ENCODE measurements at places on chromosomes 11 and 22. TPM values are rescaled to one million over a fixed set of nuclear protein-coding genes. Genes with fewer than 3 reads are reported as not detected.

DNA sequence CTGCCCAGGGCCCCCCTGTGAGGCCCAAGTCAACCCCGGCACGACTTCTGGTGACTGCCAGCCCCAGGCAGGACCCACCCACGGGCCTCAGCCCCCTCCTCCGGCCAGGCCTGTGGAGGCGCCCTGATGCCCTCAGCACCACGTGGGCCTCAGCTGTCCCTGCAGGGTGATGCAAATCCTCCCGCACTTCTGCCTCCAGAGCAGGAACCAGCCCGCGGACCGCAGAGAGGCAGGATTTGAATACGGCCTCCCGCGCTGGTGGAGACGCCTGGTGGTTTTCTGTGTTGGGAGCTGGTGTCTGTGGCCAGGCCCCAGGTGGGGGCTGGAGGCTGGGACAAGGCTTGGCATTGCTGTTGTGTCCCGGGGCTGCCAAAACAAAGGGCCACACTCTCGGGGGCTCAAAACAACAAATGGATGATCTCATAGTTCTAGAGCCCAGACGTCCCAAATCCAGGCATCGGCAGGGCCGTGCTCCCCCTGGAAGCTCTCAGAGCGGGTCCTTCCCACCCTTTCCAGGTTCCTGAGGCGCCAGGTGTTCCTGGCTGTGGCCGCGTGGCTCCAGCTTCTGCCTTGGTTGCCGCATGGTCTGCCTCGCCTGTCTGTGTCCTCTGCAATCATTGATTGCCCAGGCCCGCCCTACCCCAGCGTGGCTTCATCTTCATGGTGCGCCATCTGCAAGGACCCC is 19.4 kb downstream of the TRPM5 start:
- no peak overlapping the region for H3K27ac ChIP-seq
- H3K4me1 ChIP-seq: no peaks in the 10 kb centered on the region
- no peak for DNase-seq

DNA sequence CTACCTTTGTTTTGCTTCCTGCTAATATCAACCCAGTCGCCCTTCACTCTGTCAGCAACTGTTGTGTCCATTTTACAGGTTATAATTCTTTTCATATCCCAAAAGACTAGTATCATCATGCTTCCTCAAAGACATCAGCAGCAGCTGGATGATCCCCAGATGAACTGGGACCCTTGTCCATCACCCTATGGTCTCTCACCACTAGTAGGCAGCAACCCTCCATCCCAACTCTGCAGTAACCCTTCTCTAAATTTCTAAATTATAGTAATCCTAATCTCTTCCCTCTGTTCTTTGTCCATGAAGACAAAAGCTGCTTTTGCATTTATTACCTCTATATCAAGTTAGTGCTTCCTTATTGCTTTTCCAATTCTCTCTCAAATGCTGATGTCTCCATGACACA is 1025.8 kb downstream of the FAM181B start:
- DNase-seq: no peak
- H3K36me3 ChIP-seq: no peaks in the 10 kb centered on the region
- no peaks in the 10 kb centered on the region for H3K4me1 ChIP-seq
- H3K4me3 ChIP-seq: no peak overlapping the region

DNA sequence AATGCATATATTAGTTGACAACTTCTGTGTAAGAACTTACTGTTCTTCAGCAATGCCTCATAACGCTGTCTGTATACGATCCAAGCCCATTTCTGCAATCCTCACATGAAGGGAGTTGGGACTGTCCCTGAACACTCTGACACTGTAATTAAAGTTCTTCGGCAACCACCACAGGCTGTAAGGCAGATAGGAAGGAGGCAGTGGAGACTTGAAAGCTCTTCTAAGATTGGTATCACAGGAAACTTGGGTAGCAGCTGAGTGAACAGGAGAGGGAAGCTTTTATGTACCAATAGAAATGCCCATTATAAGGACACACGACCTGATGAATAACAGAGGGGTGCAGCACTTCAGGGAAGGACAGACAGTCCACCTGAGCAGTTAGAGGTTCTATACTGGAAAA is 12.0 kb upstream of the GAB2 start:
- H3K4me1 ChIP-seq: peaks cover 54% of the 10 kb centered on the region
- H3K27me3 ChIP-seq: no peaks in the 10 kb centered on the region

Gene HTR3B
- not detected for total RNA-seq

Gene MRGPRF
- 0.54 TPM for total RNA-seq

Data from endothelial cell (in vitro differentiated cells).